ENCODE measurements at places on chromosomes 2 and 18.

- DNase-seq: no peak
Measured at GRCh38 chr2:22175003-22175402, 1051.2 kb downstream of the TDRD15 start.

DNA sequence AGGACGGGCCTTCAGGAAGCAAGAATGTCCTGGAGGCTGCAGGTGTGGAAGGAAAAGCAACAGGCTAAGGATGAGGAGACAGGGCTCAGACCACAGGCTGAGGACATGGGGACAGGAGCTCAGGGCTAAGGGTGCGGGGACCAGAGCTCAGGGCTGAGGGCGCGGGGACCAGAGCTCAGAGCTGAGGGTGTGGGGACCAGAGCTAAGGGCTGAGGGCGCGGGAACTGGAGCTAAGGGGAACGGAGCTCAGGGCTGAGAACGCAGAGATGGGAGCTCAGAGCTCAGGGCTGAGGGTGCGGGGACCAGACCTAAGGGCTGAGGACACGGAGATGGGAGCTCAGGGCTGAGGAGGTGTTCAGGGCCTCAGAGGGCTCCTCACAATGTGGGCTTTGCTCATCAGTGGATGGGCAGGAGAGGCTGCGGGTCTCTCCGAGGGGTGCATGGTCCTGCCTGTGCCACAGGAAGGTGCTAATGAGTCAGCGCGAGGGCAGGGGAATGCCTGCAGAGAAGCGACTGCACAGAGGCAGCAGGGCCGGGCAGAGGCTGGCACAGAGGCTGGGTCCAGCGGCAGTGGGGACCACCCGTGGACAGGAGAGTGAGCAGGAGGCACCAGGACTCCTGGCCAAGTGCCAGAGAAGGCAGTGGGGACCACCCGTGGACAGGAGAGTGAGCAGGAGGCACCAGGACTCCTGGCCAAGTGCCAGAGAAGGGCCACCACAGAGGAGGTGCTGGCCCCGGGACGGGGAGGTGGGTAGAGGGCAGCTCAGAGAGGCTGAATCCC, 271.7 kb downstream of the TWIST2 start:
- DNase-seq: no peak

DNA sequence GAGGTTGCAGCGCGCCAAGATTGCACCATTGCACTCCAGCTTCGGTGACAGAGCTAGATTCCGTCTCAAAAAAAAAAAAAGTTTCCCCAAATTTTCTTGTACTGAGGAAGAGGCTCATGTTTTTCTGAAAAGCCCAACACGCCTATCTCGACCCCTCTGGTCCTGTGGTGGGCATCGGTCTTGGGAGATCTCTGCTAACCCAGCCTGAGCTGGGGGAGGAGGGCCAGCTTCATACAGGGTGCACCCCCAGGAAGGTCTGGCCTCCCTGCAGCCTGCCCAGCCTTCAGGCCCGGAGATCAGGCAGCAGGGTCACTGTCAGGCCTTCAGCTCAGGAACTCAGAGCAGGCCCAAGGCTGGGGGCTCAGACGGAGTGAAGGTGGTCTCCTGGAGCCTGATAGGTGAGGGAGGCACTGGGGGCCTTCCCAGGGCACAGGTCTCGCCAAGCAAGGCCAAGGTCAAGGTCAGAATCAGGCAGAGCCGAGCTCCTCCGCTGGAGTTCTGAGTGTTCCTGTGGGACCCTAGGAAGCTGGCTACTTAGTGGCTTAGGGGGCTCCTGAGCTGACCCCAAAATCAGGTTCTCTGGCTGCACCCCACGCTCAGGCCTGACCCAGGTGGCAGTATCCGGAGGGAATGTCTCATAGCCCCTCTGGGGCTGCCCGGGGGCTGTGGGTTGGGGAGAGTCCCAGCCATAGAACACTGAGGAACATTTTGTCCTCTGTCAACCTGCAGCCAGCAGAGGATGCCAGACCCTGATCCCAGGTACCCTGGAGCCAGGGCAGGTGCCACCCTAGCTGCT, 37.9 kb upstream of the SMAD7 start:
- DNase-seq: no peak

DNA sequence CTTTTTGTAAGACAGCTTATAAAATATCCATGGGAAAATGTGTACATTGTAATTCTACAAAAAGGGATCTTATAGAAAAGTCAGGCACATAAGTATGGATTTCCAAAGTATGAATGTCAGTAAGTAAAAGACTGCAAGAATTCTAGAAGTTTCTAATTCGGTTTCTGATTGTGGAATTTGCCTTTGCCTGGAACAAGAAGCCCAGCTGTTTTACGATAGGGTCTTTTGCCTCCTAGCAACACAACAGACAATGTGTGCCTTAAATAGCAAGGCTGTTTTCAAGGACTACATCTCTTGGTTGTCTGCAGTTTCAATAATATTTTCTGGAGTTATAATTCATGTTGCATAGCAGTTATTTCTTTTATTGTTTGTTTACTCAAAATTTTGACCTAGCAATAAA, 312.9 kb downstream of the MTX2 start:
- DNase-seq: no peak

DNA sequence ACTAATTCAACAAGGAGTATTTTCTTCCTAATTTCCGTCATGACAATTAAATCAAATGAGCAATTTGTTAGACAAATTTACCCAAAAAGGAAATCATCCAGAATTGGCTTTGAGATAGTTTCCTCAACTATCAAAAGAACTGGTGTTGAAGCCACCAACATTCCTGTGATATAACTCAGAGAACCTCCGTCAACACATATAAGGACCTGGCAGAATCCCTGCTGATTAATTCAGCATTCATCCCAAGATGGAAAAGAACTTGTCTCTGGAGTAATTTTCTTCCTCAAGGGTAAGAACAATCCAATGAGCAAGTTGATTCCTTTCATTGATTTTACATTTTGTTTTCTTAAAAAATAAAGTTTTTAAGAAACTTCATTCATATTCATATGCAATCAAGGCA, 62.0 kb downstream of the MBD2 start:
- no peak for DNase-seq

DNA sequence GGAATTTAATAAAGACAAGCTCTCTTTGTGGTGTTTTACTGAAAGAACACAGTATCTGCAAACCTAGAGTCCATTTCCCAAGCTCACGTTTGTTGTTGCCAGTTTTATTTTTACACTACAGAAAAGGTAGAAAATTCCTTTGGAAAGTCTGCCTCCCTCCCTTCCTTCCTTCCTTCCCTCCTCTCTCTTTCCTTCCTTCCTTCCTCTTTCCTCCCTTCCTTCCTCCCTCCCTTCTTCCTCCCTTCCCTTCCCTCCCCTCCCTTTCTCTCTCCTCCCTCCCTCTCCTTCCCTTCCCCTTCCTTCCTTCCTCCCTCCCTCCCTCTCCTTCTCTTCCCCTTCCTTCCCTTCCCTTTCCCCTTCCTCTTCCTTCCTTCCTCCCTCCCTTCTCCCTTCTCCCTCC, 136.3 kb upstream of the REV1 start:
- no peak for DNase-seq

GRCh38 chr18:66724664-66725356, 120.9 kb upstream of the CDH19 start:
- DNase-seq: no peak

DNA sequence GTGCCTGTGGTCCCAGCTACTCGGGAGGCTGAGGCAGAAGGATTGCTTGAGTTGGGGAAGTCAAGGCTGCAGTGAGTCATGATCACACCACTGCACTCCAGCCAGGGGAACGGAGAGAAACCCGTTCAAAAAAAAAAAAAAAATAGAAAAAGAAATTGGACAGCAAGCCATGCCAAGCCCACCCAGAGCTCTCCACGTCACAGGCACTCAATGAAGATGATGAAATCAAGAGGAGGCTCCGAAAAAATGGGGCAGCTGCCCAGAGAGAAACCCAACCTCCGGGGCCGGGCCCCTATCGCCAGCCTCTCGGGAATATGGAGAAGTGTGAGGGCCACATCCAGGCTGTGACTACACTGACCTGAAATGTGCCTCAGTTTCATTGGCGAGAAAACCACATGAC, 40.0 kb downstream of the BIN1 start:
- DNase-seq: no peak

GRCh38 chr2:165891943-165892342, 61.6 kb downstream of the TTC21B start:
- no peak for DNase-seq

- no peak for DNase-seq
Measured at GRCh38 chr2:36497570-36498163, 100.3 kb downstream of the FEZ2 start.
